Lower leg skin (tissue), 4 donors: ENCODE measurements at places on chromosomes 5 and 9. TPM values are rescaled to one million over a fixed set of nuclear protein-coding genes. Genes with fewer than 3 reads are reported as not detected.

GRCh38 chr9:123434619-123435240, 78.7 kb downstream of the CRB2 start:
- DNase-seq, result peak; percentile 61

GRCh38 chr9:90996154-90997065, 194.8 kb downstream of the SYK start:
- no peak for DNase-seq

Gene MARCOL
- total RNA-seq, result not detected

DNA sequence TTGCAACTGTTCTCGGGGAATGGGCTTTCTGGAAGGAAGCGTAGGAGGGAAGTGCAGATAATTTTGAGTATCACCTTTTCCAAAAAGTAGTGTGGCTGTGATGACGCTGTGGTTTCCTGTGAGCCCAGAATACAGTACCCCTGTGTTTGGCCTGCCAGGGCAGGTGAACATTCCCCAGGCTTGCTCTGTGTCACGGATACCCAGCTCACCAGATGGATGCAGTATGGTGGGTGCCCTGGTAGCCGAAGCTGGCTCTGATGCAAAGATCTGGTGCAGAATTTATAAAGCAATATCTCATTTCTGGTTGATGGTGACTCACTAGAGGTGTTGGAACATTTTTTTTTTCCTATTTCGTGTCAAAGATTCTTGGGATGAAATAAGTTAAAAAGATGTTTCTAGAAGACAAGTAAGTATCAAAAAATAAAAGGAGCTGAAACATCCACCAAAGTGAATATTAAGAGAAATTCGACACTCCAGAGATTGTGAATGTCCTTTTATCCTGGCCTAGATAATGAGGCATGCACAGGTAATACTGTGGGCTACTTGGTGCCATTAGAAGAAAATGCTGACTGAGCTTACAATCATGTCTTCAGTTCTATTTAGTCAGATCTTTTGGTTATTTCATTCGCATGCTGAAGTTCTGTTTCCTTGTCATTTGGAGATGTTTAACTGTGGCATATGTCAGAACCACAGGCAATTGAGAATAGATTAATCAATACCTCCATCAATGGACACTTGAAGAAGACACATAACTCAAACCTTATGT, 200.1 kb downstream of the GADD45G start:
- peak; percentile 40 for DNase-seq

GRCh38 chr9:97524424-97524823, 23.0 kb downstream of the TMOD1 start:
- DNase-seq, result no peak

GRCh38 chr5:55363856-55364255, 56.1 kb downstream of the MTREX start:
- DNase-seq, result no peak

- DNase-seq, result no peak
These were observed 149.2 kb upstream of the KLF9 start for GRCh38 chr9:70563431-70564204.

Gene PCDHA1
- not detected for total RNA-seq

Gene PRLR
- 10.0 TPM for total RNA-seq

DNA sequence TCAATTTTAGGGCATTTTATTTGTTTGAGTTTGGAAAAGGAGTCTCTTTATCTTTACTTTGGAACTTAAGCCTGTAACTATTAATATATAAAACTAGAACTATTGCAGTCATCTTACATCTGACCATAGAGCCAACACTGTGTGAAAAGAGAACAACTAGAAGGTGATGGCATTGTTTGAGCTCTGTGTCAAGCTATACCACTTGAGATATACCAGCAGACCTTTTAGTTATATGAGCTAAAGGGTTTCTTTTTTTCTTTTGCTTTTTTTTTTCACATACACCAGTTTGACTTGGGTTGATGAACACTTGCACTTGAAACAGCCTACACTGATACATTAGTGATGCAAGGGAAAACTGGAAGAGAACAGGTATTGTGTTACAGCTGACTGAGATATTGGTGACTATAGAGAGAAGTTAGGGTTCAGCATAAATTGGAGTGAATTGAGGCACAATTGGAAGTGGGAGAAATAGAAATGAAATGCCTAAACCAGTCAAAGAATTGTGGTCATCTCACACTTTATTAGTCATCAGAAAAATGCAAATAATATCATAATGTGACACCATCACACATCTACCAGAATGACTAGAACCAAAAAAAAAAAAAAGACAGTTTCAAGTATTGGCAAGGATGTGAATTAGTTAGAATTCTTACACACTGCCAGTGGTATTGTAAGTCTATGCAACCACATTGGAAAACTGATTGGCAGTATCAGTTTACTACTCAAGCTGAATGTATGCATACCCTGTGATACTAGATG, 60.9 kb downstream of the ADRB2 start:
- DNase-seq, result no peak

DNA sequence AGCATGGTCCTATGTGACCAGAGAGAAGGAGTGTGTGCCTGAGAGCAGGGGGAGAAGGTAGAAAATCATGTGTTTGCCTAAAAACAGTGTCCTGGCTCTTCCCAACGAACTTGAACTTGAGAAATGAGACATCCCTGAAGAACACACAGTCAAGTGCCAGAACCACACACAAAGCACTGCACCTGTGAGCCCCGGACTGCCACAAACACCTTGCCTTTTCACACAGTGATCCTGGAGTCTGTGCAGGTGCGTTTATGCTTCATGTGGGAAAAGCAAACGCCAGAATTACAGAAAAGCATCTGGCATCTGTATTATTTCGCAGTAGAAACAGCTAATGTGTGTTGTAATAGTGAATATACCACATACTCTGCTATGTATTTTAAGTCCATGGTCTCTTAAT, 9.3 kb downstream of the CTNND2 start:
- DNase-seq, result no peak

Gene CMYA5
- total RNA-seq, result 16.4 TPM
